Fibroblast of the aortic adventitia (primary cell): ENCODE measurements at places on chromosomes 11 and 22.

DNA sequence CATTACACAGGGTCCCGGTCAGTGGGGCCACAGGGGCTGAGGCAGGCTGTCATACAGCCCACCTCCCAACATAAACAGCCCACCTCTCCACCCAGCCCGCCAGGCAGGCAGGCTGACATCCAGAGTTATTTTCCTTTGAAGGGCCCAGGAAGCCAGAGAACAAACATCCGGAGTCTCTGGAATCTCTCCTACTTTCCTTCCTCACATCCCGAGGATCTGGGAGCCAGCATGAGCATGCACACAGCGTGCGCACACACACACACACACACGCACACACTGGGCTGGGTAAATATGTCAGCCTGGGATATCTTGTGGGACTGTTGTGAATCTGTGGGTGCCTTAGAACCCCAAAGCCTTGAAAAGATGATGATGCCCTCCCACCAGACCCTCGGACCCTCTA, 55.4 kb downstream of the PDE2A start:
- DNase-seq: peak; percentile 20

- DNase-seq: peak; percentile 22
Measured at GRCh38 chr11:63919267-63920125, 2.5 kb upstream of the RCOR2 start.

GRCh38 chr11:59761993-59762392, 6.8 kb downstream of the STX3 start:
- DNase-seq: no peak

DNA sequence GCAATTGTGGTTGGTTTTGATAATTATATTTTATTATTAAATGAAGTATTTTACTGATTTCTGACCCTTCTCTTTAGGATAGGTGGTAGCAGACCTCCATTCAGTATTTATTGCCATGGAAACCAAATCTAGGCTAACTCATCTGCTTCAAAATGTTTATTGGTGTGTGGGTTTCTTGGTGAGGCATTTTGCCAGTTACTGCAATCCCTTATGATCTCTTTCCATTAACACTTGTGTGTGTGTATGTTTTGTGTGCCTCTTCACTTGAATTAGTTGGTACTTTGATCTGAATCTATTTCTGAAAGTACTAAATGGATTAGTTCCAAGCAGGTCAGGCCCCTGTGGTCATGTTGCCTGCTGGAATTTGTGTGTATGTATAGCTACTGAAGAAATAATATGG, 184.4 kb upstream of the C11orf87 start:
- no peak for DNase-seq

DNA sequence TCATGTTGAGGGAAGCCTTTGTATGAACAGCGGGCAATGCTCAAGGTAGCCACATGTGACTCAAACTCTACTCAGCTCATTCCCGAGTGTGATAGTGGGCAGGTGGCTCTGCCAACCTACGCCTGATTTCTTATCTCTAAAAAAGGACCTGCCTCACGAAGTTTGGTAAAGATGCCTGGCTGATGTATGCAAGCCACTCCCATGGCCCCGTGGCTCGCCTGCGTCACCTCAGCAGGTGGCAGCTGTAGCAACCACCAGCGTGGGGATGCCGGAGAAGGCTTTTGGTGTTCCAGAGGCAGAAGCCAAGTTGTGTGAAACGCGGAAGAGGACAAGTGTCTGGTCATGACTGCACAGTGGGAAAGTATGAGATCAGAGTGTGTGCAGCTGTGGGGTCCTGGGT, 5.4 kb downstream of the FADS2 start:
- no peak for DNase-seq

DNA sequence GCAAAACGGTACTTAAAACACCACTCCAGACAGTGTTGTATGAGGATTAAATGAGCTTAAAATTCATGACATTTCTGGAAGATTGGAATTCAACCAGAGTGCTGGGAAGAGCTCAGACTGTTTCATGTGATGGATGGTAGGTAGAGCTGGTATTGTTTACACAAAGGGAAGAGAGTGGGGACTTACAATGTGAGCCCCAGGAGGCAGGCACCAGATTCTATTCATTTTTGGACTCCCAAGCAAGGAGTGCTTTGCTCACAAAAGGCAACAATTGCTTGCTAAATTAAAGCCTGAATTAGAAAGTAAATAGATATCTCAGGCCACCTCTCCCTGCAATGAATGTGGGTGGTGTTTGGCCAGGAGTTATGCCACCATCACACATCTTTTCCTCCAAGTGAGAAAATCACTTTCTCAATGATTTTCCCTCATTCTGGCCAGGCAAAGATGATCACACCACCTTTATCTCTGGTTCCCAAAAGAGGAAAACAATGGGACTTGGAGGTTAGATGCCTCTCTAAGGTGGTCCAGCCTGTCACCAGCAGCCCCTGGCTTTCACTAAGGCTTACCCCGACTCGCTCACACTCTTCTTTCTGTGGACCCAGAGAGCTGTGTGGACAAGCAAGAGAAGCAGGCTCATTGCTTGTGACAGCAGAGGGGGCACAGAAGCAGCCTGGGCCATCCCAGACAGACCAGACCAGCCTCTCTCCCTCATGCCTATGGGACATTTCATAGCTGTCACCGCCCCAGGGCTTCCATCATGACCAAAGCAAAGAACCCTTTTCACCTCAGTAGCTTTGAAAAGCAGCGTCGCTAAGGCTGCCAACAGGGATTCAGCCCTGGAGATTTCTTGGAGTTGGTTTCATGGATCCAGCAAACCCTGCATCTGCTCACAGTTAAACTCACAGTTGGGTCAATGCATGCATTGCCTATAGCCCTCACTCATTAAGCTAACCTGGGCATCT, 63.5 kb upstream of the DRD2 start:
- no peak for DNase-seq

DNA sequence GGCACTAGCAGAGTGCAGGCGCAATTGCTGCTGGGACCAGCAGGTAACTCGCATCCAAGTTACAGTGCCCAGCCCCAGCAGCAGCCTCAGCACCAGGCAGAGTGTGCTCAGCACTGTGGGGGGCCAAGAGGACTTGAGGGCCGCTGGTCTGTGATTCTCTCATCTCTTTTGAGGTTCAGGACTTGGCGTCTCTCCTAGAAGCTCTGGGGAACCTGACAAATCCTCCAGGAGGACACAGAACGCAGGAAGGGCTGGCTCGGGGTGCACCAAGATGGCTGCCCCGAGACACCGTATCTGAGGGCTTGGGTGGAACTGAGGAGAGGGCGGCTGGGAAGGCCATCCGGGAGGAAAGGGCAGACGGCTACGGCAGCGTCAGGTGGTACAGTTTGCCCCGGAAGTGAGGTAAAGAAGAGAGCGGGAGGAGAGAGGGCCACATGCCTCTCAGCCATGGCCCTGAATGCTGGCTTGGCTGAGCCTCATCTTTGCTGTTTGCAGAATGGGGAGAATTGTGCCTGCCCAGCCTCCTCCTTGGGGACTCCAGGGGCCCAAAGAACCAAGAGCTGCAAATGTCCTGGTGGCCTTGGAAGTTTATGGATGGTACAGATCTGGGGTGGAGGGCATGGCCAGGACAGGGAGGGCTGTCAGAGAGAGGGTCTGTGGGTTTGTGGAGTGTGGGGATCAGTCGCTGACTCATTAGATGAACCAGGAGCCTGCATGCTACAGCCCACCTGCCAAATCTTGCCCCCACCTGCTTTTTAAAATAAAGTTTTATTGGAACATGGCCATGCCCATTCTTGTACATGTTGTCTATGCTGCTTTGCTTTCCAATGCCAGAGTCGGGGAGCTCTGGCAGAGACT, 78.0 kb downstream of the MYEOV start:
- DNase-seq: no peak

DNA sequence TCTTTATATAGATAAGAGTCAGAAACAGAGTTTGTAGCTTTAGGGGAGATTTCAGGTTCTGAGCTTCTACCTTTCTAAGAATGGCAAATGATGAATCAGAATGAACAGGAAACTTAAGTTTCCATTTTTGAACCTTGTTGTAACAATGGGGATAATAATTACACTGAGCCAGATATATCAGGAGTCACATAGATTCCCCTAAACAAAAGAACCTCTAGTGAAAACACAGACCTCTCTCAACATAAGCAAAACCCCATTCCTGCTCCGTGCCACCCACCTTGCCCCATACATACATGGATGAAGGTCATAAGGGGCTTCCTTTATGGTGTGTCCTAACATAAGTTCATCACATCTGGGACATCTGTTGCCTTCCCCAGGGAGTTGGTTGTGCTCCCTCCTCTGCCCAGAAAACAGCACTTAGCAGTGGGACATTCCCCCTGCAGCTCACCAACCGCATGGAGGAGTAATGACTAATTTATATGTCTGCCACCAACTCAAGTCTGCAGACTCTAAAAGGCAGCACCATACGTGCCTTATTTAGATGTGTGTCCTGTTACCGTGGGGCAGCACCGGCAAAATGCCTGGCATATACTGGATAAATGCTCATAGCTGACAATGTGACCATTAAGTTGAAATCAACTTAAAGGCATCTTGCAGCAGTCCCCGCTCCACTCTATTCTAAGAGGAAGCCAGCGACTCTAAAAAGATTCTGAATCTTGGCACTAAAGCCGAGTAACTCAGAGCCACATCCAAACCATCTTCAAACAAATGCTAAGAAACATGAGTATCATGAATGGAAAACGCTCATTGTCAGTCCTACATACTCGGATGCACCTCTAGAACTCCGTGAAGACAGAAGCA, 8.0 kb downstream of the JAML start:
- no peak for DNase-seq

DNA sequence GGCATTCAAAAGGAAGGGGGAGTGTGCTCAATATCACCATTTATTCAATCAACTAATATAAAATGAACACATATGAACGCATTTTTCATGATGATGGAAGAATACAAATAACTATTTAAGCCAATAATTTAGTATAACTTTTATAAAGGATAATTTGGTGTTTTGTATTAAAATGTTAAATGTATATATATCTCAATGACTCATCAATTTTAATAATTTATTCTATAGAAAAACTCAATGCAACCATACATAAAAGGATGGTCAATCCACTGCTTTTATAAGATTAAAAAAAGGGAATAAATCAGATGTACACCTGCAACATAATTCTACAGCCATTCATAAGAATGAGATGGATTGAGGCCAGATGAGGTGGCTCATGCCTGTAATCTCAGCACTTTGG, 50.6 kb downstream of the PICALM start:
- DNase-seq: no peak

DNA sequence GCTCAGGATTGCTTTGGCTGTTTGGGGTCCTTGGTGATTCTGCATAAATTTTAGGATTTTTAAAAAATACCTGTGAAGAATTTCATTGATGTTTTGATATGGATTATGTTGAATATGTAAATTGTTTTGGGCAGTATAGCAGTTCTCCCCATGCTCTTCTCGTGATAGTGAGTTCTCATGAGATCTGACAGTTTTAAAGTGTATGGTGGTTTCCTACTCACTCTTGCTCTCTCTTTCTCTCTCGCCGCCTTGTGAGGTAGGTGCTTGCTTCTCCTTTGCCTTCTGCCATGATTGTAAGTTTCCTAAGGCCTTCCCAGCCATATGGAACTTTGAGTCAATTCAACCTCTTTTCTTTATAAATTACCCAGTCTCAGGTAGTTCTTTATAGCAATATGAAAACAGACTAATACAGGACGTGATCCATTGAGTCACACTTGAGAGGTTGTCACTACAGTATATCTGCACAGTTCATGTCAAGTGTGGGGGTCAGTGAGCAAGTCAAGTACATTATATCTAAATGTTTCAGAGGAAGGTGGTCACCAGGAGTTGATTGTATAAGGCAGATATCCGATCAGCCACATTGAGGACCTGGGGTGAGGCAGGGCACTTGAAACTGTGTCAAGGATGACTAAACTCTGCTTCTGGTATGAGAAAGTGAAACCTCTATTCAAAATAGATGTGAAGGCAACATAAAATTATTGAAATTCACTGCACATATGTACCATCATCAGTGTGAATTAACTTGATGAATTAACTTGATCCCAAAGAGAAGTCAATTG, 70.7 kb upstream of the CCDC179 start:
- no peak for DNase-seq

DNA sequence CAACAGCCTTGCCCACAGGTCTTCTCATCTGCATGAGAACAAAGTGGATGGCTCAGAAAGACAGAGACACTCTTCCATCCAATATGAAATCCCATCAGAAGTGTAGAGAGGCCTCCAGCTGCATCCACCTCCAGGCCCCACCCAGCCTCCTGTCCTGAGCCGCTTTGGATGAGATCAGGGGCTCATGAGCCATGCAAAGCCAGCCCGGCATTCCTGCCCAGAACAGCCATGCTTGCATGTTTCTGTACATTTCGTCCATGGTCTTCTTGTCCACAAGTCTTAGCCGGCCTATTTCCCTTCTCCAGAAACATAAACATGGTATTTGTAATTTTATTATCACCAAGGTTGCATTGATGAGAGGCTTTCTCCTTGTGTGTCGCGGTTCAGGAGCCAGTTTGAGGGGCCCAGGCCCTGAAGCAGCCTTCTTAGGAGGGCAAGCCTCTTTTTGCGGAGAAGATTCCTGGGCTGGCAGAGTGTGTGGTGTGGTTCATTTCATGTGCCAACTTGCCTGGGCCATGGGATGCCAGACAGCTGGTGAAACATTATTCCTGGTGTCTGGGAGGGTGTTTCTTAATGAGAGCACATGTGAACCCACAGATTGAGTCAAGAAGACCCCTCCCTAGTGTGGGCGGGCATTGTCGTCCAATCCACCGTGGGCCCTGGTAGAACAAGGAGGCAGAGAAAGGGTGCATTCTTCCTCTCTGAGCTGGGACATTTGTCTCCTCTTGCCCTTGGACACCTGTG, 928.9 kb downstream of the TBC1D22A start:
- no peak for DNase-seq

- DNase-seq: no peak
Measured at GRCh38 chr11:72230764-72231365, 6.3 kb downstream of the INPPL1 start.

DNA sequence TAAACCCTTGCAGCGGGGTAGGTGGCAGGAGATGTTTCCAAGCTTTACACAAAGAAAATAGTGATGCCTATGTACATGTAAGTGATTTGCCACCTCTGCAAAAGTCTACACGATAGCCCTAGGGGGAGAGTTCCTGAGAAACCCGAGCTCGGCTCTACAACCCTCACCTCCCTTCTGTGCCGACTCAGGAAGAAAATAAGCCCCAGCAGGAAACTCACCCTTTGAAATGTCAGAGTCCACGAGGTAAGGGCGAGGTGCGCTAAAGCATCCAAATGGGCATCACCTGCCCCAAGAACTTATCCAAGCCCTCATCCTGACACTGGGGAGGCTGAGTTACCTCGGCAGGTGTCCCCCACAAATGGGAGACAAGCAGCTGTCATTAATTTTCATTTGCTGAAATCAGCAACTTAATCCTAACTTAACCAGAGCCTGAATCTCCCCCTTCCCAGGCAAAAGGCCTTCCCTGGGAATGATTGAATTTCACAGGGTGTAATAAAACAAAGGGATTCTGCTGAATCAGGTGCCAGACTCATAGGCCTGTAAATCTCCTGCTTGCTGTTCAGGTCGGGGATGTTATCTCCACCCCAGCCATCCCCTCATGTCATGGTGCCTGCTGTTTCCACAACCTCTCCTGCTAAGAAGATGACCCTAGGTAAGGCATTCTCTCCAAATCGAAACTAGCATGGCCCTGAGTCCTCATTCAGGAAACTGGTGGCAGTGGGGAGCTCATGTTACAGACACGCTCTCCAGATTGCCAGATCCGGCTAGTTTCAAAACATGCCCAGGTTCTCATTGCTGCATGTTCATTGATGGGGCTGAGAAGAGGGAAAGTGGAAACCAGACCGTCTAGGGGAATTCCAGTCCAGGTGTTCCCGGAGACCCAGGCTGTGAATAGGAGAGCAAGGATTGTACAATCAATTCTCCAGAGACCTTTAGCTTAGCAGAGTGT, 105.3 kb upstream of the KIRREL3 start:
- DNase-seq: peak; percentile 2
